ENCODE measurements at places on chromosomes 2 and 18.
A peak's percentile ranks its signal among the peaks of the same experiment; 100 is the strongest.

- peak; percentile 25 for DNase-seq
These were observed 2.4 kb downstream of the SMCHD1 start for GRCh38 chr18:2657788-2658458.

DNA sequence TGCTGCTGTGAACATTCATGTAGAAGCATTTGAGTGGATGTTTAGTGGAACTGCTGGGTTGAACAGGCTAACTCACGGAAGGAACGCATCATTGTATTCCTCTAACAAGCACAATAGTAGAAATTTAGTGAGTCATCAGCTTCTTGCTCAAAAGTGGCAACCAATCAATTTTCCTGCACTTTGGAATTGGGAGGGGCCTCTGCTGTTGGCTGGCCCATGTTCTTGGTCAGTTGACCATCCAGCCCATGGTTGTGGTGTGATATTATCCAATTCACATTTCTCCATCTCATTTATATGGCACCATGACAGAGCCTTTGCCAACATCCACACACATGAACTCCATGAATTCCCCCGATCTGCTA is 95.0 kb downstream of the TNFRSF11A start:
- DNase-seq = no peak

DNA sequence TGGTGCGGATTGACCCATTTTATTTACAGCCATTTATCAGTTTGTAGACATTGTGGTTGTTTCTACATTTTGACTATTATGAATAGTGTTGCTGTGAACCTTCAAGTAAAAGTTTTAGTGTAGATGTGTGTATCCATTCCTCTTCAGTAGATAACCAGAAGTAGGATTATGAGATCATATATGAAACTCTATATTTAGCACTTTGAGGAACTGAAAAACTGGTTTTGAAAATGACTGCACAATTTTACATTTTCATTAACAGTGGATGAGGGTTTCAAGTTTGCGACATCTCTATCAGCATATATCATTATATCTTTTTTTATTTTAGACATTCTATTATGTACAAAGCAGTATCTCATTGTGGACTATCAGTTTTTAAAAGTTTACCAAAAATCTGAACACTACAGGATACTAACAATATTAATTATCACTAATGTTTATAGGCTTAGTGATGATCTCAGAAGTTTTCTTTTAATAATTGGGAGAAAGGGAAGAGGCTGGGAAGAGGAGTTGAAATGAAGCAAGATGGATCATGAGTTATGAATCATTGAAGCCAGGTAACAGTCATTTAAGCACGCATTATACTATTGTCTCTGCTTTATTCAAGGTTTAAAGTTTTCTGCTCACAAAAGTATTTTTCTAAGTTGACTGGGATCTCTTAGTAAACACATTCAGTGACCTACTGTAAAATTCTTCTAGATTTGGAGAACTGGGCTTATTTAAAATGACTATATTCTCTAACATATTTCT is 329.0 kb upstream of the LRATD1 start:
- no peak for DNase-seq

GRCh38 chr2:72612614-72613160 is 213.1 kb downstream of the EXOC6B start:
- no peak for DNase-seq

- DNase-seq = peak; percentile 14
These were observed 103.9 kb upstream of the TMEFF2 start for GRCh38 chr2:192298664-192299063.

DNA sequence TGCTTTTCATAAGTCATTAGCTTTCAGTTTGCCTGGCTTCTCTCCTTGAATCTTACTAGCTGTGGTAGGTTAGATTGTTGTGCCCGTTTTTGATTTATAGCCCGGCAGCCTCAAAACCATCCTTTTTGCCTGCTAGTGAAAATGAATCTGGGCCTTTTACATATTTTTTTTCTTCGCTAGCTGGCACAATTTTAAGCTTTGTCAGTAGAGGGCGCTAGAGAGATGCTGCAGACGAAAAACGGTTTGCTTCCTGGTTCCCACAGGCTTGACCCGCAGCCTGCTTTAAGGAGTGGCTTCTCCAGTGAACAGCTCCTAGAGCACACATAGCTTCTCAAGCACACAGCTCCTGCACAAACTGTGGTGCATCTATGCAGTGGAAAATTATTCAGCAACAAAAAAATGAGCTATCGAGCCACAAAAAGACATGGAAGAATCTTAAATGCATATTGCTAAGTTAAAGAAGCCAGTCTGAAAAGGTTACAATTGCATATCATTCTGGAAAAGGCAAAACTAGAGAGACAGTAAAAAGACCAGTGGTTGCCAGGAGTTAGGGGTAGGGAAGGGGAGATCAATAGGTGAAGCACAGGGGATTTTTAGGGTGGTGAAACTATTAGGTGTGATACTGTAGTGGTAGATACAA is 47.9 kb downstream of the E2F6 start:
- peak; percentile 28 for DNase-seq

- DNase-seq = peak; percentile 62
These were observed 19.9 kb upstream of the SCYGR1 start for GRCh38 chr2:227407591-227408151.

Measured in HAP-1 (cell line).